Tongue (tissue), 3 donors: ENCODE measurements at places on chromosomes 4 and X. TPM values are rescaled to one million over a fixed set of nuclear protein-coding genes. Genes with fewer than 3 reads are reported as not detected.

Gene HOPX
- total RNA-seq, result 60.1 TPM

Gene ADH5
- 115 TPM for total RNA-seq

Gene CCKAR
- 14.9 TPM for total RNA-seq

Gene TXK
- 0.82 TPM for total RNA-seq

Gene PDE6B
- total RNA-seq, result 3.5 TPM

Gene INTU
- total RNA-seq, result 14.8 TPM

Gene SPANXN3
- total RNA-seq, result not detected

Gene GAB3
- total RNA-seq, result 9.0 TPM

Gene OPN1MW3
- not detected for total RNA-seq

Gene GPR119
- not detected for total RNA-seq

Gene ANKRD37
- 20.1 TPM for total RNA-seq

Gene GAGE12J
- total RNA-seq, result not detected

Gene SMIM10
- total RNA-seq, result 3.6 TPM

Gene PRRG3
- total RNA-seq, result 13.2 TPM

Gene TSPAN7
- 37.8 TPM for total RNA-seq

Gene BMPR1B
- total RNA-seq, result 42.5 TPM

Gene CRLF2
- total RNA-seq, result not detected

Gene FMR1NB
- not detected for total RNA-seq

Gene ASB9
- 4.0 TPM for total RNA-seq

Gene PABPC4L
- total RNA-seq, result 13.1 TPM

Gene DMRTC1B
- total RNA-seq, result not detected

Gene METAP1
- total RNA-seq, result 37.3 TPM

Gene CT47C1
- not detected for total RNA-seq

Gene PPP1R2C
- total RNA-seq, result not detected

Gene FAM9C
- total RNA-seq, result not detected

Gene CTAG2
- total RNA-seq, result not detected

Gene NWD2
- total RNA-seq, result 0.41 TPM

Gene DGAT2L6
- not detected for total RNA-seq

Gene CABS1
- not detected for total RNA-seq

Gene RAB41
- not detected for total RNA-seq
